ENCODE measurements at places on chromosomes 16 and 17.

DNA sequence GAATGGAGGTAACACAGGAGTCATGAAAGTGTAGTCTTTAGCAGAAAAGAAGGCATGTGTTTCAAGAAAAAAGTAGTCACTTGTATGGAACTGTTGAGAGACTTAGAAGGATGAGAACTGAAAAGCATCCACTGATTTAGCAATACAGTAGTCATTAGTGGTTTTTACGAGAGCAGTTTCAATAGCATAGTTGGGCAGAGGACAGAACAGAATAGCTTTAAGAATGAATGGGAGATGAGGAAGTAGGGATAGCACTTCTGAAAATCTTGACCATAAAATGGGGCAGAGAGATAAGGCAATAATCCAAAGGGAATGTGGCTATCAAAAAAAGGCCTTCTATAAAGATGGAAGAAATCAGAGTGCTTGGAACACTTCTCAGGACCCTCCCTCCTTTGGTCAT is 64.8 kb upstream of the C17orf78 start:
- no peak overlapping the region for H3K27ac ChIP-seq
- H3K27me3 ChIP-seq: no peaks in the 10 kb centered on the region
- DNase-seq: no peak
- no peaks in the 10 kb centered on the region for H3K4me1 ChIP-seq
- H3K4me3 ChIP-seq: no peak overlapping the region

DNA sequence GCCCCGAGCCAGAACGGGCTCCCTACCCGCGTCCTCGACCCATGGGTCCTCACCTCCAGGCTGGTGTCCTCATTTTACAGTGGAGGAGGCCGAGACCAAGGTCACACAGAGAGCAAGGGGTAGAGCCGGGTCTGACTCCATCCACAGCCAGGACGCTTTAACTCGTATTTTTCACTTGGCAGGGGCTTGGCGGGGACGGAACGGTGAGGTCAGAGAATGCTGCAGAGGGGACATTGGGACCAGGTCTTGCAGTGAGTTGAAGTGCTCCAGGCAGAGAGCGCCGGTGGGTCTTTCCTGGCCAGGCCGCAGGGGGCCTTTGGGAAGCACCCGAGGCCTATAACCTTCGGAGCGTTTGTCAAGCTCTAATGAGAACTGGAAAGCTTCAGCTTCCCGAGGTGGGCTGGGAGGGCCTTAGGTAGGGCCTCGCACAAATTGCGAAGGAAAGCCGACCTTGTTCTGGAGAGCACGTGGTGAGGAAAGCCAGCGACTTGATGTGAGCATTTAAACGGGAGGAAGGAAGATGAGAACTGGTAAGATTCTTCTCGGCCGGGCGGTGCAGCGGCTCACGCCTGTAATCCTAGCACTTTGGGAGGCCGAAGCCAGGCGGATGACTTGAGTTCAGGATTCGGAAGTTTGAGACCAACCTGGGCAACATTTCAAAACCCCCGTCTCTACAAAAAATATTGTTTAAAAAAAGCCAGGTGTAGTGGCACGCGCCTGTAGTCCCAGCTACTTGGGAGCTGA is 908 bp upstream of the CLUH start:
- no peaks in the 10 kb centered on the region for H3K27me3 ChIP-seq
- DNase-seq: no peak
- no peaks in the 10 kb centered on the region for H3K36me3 ChIP-seq
- H3K27ac ChIP-seq: peak overlapping the region; percentile 80

DNA sequence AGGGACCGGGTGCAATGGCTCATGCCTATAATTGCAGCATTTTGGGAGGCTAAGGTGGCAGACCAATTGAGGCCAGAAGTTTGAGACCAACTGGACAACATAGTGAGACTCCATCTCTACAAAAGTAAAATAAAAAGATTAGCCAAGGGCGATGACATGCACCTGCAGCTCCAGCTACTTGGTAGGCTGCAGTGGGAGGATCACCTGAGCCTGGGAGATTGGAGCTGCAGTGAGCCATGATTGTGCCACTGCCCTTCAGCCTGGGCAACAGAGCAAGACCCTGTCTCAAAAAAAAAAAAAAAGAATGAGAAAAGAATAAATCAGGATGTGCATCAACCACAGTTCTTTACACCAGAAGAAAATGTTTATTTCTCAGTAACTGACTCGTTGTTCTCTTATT is 76.0 kb downstream of the CACNG3 start:
- no peak for DNase-seq
- no peak overlapping the region for H3K27ac ChIP-seq
- H3K36me3 ChIP-seq: no peaks in the 10 kb centered on the region

GRCh38 chr16:8776129-8776584 is 21.3 kb downstream of the TMEM186 start:
- H3K36me3 ChIP-seq: no peaks in the 10 kb centered on the region
- H3K4me1 ChIP-seq: no peaks in the 10 kb centered on the region
- H3K4me3 ChIP-seq: no peak overlapping the region
- H3K27ac ChIP-seq: no peak overlapping the region

DNA sequence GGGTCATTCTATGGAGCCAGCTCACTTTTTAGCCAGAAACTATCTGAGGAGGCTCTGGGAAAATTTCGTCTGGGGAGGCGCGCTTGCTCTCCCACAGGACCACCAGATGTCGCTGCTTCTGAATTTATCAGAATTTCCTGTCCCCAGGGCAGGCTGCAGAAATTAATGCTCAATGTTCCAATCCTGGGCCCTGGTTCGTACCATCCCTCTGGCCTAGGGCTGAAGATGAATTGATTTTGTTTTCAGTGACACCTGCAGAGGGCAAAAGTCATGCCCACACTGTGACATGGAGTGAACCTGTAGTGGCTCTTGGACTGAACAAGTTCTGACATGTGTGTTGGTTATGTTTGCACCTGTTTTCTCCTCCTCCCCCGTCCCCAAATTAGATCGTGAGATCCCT is 482.6 kb downstream of the NPIPA7 start:
- no peak for DNase-seq
- H3K4me1 ChIP-seq: peaks cover 5% of the 10 kb centered on the region
- H3K27me3 ChIP-seq: no peaks in the 10 kb centered on the region
- H3K4me3 ChIP-seq: no peak overlapping the region
- H3K36me3 ChIP-seq: no peaks in the 10 kb centered on the region
- no peak overlapping the region for H3K27ac ChIP-seq

DNA sequence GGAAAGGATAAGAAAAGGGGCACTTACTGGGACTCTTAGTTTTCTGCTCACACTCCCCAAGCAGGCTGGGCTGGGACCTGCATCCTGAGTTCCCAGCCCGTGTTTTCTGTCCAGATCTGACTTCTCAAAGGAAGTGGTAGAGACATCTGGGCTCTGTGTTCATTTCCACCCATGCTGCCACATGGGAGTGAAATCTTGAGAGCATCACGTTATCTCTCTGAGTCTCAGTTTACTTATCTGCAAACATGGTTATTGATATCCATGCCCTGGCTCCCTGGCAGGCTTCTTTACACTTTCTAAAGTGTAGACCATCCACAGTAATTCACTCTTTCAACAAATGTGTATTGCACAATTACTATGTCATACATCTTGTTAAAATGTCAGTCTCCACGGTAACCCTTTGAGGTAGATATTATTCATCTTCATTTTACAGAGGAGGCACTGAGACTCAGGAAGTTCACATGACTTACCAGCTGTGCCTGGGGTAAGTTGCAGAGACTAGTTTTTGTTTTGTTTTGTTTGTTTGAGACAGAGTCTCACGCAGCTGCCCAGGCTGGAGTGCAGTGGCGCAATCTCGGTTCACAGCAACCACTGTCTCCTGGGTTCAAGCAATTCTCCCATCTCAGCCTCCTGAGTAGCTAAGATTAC is 3.4 kb downstream of the ZNF688 start:
- H3K4me1 ChIP-seq: peaks cover 58% of the 10 kb centered on the region
- no peak overlapping the region for H3K4me3 ChIP-seq
- H3K27me3 ChIP-seq: no peaks in the 10 kb centered on the region
- no peak for DNase-seq
- H3K36me3 ChIP-seq: no peaks in the 10 kb centered on the region
- peak overlapping the region; percentile 75 for H3K27ac ChIP-seq

GRCh38 chr17:78337244-78338109 is 22.4 kb downstream of the SOCS3 start:
- DNase-seq: no peak
- H3K4me1 ChIP-seq: peaks cover 6% of the 10 kb centered on the region
- H3K27me3 ChIP-seq: no peaks in the 10 kb centered on the region
- H3K36me3 ChIP-seq: no peaks in the 10 kb centered on the region

DNA sequence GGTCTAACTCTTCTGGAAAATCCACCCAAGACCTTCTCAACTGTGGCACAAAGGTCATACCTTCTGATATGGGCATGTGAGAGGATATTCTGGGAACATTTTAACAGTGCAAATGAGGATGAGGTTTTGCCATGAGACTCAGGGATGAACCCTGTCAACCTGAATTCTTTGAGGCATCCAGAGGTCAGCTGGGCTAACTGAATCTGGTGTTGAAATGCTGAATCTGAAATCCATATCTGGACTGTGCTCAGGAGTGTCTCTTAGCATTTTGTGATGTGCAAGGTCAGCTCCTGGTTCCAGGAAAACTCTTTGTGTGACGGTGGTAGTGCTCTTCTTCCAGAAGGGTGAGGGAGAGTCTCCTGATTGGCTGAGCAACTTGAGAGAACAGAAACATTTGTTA is 276.0 kb upstream of the SALL1 start:
- no peak for DNase-seq
- H3K4me1 ChIP-seq: no peaks in the 10 kb centered on the region
- no peak overlapping the region for H3K27ac ChIP-seq
- H3K36me3 ChIP-seq: no peaks in the 10 kb centered on the region

GRCh38 chr17:68771867-68772515 is 170.8 kb upstream of the FAM20A start:
- peak overlapping the region; percentile 59 for H3K27ac ChIP-seq
- H3K4me3 ChIP-seq: no peak overlapping the region
- H3K27me3 ChIP-seq: no peaks in the 10 kb centered on the region
- DNase-seq: no peak
- peaks cover 25% of the 10 kb centered on the region for H3K4me1 ChIP-seq
- H3K36me3 ChIP-seq: no peaks in the 10 kb centered on the region

DNA sequence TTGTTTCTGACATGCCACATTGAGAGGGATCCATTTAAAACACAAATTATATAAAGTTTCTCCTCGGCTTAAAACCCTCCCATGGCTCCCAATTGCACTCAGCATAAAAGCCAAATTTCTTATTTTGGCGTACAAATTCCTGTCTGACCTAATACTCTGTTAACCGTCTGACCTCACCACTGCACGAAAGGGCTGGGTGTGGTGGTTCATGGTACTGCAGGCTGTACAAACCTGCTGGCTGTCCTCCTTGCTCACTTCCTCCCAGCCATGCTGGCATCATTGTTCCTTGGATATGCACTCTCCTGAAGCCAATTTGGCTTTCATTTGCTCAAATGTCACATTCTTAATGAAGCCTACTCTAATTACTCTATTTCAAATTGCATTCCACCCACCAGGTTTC is 301.6 kb upstream of the C16orf82 start:
- H3K27ac ChIP-seq: no peak overlapping the region
- no peaks in the 10 kb centered on the region for H3K4me1 ChIP-seq
- DNase-seq: no peak
- H3K4me3 ChIP-seq: no peak overlapping the region
- no peaks in the 10 kb centered on the region for H3K36me3 ChIP-seq

DNA sequence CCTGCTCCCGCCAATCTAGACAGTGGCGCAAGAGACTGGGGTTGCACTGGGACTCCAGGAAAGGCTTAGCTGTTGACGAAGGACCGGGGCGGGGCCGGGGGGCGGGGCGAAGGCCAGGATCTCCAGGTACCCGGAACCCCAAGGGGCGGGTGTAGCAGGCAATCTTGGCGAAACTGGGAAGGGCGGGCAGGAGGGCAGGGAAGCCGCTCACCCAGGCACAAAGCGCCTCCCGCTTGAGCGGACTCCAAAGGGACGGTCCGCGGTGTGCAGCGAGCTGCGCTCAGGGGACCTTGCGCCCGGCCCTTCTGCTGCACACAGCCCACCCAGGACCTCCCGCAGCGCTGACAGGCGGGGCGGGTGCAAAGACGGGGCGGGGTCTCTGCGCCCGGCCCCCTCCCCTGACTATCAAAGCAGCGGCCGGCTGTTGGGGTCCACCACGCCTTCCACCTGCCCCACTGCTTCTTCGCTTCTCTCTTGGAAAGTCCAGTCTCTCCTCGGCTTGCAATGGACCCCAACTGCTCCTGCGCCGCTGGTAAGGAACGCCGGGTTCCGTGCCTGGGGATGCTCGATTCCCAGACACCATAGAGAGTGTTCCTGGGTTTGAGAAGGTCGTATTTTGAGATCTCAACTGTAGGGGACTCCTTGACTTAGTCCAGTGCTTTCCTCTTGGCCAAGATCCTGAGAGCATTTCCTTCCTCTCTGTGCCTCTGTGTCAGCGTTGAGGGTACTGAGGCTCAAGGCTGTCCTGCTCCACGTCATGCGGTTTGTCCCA is at the start of gene MT1F:
MT1F (plus strand) TSS at position 405 of the 772 bp plus-strand sequence; CDS start at position 505, 100 bp downstream.
- peak within 1 kb of the TSS; percentile 62 for H3K4me3 ChIP-seq
- peak; percentile 92 for DNase-seq
- H3K27ac ChIP-seq: peak within 1 kb of the TSS; percentile 57
- no peaks in the 10 kb centered on the region for H3K36me3 ChIP-seq

DNA sequence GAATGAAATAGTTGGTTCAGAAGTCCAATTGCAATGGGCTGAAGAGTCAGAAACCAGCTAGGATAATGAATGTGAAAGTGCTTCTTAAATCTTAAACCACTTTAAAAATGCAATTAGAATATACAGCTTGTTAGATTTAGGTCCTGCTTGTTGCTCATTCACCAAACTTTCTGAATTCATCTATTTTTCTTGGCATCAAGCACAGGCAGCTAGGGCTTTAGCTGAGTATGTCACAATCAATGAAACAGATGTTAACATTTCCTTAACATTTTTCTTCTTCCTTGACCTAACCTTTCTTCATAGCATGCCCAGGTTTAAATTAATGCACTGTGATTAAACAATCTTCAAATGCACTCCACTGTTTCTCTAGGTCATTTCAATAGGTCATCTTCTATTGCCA is 14.4 kb downstream of the KIF2B start:
- no peak overlapping the region for H3K27ac ChIP-seq
- no peaks in the 10 kb centered on the region for H3K4me1 ChIP-seq
- H3K36me3 ChIP-seq: no peaks in the 10 kb centered on the region
